ENCODE measurements at places on chromosomes 6 and 20.

GRCh38 chr6:110655821-110656220 is 159.4 kb downstream of the CDK19 start:
- no peak for DNase-seq

- DNase-seq = no peak
Observed at GRCh38 chr20:19964289-19965265, 52.6 kb upstream of the NAA20 start.

GRCh38 chr20:32387252-32387651 is 29.1 kb downstream of the ASXL1 start:
- DNase-seq = no peak

DNA sequence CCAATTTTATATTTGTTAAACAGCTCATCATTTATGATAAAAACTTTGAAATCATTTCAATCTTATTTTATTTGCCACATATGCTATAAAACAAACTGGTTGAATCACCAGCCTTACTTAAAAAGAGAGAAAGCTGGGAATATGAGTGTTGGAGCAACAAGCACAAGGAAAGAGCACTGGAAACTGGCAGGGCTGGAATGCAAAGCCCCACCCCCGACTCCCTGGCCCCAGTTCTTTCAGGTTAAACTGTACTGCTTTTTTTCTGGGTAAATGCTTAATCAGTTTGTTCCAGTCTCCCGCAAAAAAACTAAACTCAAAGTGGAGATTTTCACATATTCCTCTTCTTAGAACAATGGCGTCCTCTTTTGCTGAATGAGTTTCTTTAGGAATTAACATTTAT is 433.8 kb upstream of the NOX3 start:
- DNase-seq = no peak

- DNase-seq = no peak
Observed at GRCh38 chr6:11448038-11448437, 89.5 kb upstream of the TMEM170B start.

GRCh38 chr20:58361481-58362205 is 27.4 kb upstream of the VAPB start:
- no peak for DNase-seq

DNA sequence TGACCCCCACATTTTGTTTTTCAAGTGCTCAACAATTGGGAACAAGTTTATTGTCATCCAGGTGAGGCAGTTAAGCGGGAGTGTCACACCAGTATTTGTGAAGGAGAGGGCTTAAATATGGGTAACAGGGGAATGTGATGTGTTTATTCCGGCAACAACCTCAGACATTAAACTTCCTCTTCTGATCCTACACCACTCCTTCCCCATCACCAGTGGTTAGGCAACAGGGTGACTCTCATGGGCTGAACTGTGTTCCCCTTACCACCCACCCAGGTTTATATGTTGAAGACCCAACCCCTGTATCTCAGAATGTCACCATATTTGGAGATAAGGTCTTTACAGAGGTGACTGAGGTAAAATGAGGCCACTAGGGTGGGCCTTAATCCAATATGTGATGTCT is 52.1 kb upstream of the RNF182 start:
- DNase-seq = peak; percentile 74

DNA sequence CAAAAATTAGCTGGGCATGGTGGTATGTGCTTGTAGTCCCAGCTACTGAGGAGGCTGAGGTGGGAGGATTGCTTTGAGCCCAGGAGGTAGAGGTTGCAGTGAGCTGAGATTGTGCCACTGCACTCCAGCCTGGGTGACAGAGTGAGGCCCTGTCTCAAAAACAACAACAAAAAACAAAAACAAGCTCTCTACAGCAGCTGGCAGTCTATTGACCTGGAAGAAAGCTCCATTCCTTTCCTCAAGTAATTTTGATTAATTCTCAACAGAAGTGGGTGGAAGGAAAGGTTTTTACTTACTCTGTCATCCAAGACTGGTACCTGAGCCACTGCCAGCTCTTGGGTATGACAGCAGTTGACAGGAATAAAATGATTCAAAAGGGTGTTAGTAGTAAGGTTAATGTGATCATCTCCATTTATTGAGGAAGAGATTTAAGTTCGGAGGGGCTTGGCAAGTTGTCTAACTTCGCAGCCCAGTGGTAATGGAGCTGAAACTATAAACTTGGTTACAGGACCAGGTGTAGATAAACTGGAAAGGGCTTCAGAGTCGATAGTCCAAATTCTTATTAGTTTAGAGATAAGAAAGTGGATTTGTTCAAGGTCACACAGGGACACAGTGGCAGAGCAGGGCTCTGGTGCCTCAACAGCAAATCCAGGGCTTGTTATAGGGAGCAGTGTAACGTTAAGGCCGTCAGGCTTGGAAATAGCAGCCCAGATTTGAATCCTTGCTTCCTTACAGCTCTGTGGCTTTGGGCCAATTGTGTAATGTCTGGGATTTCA is 14.8 kb downstream of the SRSF3 start:
- no peak for DNase-seq

DNA sequence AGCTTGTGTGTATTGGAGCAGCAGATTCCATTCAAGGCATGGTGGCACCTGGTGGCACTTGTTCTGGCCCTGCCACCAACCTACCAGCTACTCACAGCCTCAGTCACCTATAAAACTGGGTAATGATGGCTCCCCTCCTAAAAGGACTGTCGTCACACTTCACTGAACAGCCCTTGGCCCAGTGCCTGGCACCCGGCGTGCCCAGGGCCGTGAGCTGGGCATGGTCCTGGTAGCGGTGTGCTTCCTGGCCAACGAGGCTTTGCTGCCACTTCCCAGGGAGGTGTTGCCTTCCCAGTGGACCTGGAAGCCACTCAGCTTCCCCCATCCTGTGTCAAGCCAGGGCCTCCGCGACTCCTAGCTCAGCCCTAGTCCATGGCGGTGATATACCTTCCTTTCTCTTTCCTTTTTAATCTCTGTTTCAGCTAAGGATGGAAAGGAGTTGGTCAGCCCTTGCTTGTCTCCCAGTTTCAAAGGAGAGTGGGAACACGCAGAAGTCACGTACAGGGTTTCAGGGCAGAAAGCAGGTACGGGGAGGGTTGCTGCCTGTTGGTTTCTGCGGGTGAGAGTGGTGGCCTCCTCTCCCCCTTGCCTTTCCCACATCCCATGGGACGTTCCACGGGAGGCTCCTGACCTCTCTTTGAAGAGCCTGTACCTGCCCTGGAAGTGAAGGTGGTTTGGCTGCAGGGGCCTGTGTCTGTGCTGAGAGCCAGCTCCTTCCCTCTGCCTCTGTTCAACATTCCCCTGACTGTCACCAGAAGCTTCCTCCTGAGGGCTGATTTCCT is 25.5 kb downstream of the ENTPD6 start:
- no peak for DNase-seq

- no peak for DNase-seq
Observed at GRCh38 chr6:99613409-99613704, 6.7 kb downstream of the PRDM13 start.

- no peak for DNase-seq
Observed at GRCh38 chr6:112044196-112044595, 9.7 kb upstream of the CCN6 start.

- DNase-seq = no peak
Observed at GRCh38 chr20:52294106-52294628, 102.6 kb upstream of the ZFP64 start.

- no peak for DNase-seq
Observed at GRCh38 chr6:4894049-4894448, 109.8 kb downstream of the RPP40 start.

- no peak for DNase-seq
Observed at GRCh38 chr6:13462458-13463327, 24.7 kb downstream of the GFOD1 start.

DNA sequence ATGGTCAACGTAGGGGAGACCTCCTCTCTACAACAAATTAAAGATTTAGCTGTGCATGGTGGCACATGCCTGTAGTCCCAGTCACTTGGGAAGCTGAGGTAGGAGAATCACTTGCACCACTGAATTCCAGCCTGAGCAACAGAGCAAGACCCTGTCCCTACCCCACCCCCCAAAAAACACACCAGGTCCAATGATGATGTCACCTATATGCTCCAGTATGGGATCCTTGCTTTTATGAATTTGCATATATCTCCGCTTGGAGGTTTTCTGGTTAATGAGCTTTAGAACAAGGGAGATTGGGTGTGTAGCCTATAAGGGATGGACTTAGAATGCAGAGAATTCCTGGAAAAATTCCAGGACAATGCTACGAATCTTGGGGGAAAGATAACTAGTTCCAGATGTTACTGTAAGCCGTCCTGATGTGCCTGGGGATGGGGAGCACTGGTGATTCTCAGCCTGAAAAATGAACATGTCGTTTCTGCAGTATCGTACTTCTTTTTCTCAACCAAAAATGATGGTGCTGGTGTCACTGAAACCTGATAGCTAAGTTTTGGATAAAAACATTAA is 61.1 kb downstream of the ZBTB2 start:
- DNase-seq = no peak

DNA sequence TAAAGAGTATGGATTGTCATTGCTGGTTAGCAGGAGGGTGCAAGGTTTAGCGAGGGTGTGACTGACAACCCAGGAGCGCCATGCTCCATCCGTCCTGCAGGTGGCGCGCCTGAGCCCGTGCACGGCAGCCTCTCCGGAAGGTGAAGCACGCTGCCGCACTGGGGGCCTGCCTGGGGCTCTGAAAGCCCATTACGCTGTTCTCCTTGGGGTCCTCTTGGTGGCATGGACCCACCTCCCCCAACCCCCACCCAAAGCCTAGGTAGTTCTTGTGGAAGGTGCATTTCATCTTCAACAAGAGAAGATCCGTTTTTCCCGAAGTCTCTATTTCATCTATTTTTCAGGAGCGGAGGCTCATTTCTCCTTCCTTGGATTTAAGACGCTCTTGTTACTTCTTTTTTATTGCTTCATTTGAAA is 197.4 kb upstream of the KCNG1 start:
- DNase-seq = no peak

DNA sequence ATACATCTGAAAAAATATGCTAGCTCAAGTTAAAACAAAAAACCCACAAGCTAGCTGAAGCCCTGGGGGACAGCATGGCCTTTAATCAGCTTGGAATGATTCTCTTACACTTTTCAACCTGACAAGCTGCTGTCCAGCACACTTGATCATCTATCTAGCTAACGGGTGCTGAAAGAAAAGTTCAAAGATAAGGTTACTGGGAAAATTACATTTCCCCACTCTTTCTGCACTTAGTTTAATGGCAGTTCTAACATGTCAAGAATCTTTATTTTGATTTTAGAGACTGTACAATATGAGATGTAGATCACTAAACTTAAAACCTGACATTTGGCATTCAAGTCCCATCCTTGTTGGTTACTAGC is 53.4 kb downstream of the STK4 start:
- DNase-seq = no peak

GRCh38 chr6:44771647-44772415 is 384.3 kb downstream of the CDC5L start:
- DNase-seq = peak; percentile 36

GRCh38 chr6:61193771-61194170 is 1092.3 kb downstream of the KHDRBS2 start:
- DNase-seq = no peak

GRCh38 chr6:71349395-71349794 is 60.8 kb downstream of the OGFRL1 start:
- no peak for DNase-seq

DNA sequence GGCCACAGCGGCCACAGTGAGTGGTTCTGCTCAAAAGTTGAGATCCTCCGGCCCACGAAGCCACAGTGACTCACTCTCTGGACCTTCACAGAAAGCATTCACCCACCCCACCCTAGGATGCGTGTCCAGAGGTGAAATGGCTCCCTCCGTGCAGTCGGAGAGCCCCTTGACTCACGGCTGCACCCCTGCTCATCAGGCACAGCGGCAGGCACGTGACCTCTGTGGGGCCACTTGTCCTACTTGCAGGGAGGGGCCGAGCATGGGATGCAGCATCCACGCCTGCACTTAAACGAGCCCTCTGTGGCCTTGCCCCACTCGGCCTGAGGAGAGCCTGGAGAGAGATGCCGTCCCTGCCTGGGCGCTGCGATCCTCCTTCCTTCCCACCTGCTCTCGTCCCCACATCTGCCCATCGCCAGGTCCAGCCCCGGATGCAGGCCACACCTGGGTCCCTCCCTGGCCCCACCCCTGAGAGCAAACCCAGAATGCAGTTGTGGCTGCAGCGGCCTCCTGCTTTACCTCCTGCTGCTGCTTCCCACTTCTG is 28.7 kb downstream of the NTSR1 start:
- DNase-seq = no peak

GRCh38 chr6:170080828-170081371 is 210.0 kb downstream of the DLL1 start:
- DNase-seq = no peak

- no peak for DNase-seq
Observed at GRCh38 chr6:164628302-164628931, 681.0 kb downstream of the C6orf118 start.

DNA sequence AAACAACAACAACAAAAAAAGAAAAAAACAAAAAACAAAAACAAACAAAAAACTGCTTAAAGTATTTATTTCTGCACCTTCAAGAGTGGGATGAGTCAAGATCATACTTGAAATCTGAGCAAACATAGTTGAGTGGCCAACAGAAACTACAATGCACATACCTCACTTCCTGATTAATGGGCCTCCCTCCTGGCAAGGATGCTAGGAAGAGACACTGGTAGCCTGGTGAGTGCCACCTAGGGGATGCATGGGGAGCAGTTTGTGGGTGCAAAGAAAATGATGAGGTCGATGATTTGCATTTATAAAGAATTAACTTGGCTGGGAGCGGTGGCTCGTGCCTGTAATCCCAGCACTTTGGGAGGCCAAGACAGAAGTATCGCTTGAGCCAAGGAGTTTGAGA is 808.1 kb downstream of the MAFB start:
- DNase-seq = no peak
